ENCODE measurements at places on chromosomes 3 and 15.
A peak's percentile ranks its signal among the peaks of the same experiment; 100 is the strongest.

DNA sequence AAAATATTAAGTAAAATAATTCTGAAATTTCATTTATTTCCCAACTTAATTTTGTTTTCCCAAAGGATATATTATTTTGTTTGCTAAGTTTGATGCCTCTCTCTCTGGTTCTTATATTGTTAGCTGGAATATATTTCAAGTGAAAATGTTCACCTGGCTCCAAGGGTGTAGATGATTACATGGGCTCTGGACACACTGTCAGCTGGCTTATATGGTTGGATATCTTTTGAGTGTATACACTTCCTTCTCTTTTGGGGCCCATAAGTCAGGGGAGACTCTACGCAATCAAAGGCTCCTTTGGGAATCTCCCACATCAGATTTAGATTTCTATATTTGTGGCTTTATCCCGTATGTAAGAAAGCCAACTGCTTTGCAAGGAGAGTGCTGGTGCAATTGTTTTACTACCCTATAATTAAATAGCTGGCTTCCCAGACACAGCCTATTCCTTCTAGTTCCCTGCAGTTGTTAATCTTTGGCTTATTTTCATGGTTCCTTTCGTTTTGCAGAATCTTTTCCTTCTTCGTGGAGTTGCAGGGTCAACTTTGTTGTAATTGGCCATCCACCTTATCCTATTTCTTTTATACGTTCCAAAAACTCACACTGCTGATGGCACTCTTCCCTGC is 225.7 kb downstream of the DPH6 start:
- DNase-seq: no peak

DNA sequence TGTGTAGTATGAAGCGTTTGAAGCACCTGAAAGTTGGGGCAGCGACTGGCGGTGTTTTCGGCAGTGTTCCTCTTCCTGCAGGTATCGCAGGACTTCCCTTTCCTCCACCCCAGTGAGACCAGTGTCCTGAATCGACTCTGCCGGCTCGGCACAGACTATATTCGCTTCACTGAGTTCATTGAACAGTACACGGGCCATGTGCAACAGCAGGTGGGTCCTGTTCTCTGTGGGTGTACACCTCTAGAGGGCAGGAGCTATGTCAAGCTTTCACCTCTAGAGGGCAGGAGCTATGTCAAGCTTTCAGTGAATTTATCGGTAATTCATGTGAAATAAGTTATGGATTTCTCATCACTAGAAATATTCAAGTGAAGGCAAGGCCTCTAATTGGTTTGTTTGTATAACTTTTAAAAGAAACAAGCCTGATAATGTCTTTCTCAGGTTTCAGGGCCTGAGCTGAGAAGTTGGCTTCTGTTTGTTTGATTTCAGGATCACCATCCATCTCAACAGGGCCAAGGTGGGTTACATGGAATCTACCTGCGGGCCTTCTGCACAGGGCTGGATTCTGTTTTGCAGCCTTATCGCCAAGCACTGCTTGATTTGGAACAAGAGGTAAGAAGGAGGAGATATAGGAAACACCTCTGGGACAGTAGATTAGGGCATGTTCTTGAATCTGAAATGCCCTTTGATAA is 5.3 kb downstream of the TUBGCP4 start:
- DNase-seq: no peak

- no peak for DNase-seq
These were observed at the start of gene CMTM8 for GRCh38 chr3:32238453-32239306. CMTM8 (plus strand) TSS chr3:32238680; CDS start chr3:32238973, 293 bp downstream.

- DNase-seq: no peak
These were observed 20.0 kb upstream of the SENP7 start for GRCh38 chr3:101532783-101533602.

DNA sequence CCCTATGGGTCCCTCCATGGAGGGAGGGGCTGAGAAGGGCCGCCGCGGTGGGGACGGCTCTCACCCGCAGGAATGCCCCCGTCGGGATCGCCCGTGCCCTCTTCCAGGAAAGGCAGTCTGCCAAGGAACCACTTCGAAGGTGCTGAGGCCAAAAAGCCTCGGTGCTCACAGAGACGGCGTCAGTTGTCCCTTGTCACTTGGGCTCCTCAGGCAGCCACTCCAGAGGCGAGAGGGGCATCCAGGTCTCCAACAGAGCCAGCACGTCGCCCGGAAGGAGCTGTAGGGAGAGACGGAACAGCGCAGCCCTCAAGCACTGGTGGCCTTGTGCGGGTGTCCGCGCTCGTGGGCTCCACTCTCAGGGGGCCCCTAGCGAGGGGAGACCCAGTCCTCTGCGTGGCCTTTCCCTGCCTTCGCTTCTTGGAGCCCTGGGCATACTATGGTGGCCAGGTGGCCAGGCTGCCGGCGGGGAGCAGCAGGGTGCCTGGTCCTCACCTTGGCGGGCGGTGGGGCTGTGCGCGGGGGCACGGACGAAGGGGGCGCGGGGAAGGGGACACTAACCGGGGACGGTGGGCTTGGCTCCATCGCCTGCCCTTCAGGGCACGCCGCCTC is 994 bp downstream of the MESP1 start:
- DNase-seq: no peak

DNA sequence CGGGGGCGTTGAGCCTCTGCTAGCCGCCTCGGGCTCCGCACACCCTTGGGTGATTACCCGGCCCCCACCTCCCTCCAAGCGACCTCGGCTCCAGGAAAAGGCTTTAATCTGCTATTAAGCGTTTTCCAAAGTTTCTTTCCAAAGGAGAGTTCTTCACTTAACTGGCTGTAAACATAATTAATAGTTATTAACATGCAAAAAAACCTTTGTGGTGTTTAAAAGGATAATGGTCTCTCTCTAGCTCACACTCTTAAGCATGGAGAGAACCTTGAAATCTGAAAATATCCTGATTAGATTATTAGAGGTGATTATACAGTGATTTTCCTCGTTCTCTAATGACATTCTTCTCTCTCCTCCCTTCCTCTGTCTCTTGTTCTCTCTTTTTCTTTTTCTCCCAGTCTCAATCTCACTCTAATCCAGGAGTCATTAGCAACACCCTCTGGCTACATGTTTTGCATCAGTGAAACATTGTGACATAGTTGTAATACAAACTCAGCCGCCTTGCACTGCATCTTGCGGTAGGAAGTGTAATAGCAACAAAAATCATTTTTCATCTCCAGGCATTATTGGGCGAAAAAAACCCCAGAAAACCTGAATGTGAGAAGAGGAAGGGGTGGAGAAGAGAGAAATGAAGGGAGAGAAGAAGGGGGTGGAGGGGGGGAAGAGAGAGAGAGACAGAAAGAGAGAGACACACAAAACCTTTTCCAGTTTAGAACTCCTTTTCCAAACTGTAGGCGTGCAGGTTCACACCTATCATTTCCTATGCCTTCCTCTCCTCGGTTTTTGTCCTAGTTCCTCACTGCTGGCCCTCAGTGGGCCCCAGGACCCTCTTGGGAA is 24.4 kb downstream of the NR2F2 start:
- DNase-seq: no peak

DNA sequence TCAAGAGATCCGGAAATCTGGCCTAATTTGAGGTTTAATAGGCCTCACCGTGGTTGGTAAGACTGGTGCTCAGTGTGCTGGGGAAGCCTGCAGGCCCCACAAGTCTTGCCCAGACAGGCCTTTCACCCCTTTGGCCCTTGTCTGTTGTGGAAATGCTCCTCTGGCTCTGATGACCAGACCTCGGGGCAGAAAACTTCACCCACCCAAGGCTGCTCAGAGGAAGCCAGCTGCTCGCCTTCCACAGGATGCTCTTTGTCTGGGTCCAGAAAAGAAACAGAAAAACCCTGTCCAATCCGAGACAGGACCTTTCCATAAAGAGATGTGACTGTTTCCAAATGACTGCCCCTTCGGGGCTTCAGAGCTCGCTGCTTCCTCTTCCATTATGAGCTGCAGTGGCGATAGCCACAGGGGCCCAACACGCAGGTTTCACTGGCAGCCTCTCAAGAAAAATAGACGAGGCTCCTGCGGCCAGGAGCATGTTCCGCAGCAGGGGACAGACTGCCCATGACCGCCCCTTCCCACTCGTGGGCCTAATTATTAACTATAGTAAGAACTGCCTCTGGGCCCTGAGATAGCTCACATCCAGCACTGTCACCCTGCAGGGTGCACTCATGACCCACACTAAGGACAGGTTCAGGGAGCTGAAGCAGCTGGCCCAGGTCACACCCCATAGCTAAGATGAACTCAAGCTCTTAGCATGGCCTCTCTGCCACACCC is 6.8 kb upstream of the SNX22 start:
- no peak for DNase-seq

GRCh38 chr3:99686955-99687612 is 48.7 kb downstream of the COL8A1 start:
- DNase-seq: no peak

GRCh38 chr3:112121577-112122547 is 11.2 kb downstream of the GCSAM start:
- no peak for DNase-seq

DNA sequence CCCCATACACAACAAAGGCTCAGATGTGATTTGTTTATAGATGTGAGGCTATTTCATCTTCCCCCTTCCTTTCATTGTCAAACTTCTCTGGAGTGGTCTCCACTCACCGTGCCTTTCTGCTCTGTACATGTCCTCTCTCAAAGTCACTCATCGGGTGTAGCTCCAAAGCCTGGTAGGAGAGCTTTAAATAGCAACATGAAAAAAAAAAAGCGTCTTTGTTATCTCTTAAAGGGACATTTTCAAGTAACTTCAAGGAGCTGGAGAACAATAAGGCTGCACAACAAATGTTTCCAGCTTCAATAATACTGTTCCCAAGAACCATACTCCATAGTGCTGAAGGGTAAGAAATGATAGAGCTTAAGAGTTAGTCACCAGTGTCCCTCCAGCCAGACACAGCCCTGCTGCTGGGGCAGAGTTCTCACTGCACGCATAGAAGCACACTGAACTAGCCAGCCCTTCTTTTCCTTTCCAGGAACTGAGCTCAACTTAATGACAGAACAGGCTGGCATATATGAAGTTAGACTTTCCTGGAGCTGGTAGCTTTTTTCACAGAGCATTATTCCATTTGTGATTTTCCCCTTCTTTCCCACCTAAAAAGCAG is 8.1 kb downstream of the FBXO40 start:
- no peak for DNase-seq

- peak; percentile 40 for DNase-seq
These were observed 11.9 kb upstream of the TM4SF4 start for GRCh38 chr3:149462581-149463011.

- no peak for DNase-seq
These were observed 15.4 kb downstream of the IDH2 start for GRCh38 chr15:90086868-90087268.

- DNase-seq: no peak
These were observed 187.5 kb downstream of the DOCK3 start for GRCh38 chr3:50862221-50862620.

GRCh38 chr3:103976931-103977339 is 1389.8 kb upstream of the ALCAM start:
- DNase-seq: no peak
